ENCODE measurements at places on chromosomes 2 and 18.

GRCh38 chr2:54720563-54720962 is 2.9 kb upstream of the EML6 start:
- no peak for DNase-seq

DNA sequence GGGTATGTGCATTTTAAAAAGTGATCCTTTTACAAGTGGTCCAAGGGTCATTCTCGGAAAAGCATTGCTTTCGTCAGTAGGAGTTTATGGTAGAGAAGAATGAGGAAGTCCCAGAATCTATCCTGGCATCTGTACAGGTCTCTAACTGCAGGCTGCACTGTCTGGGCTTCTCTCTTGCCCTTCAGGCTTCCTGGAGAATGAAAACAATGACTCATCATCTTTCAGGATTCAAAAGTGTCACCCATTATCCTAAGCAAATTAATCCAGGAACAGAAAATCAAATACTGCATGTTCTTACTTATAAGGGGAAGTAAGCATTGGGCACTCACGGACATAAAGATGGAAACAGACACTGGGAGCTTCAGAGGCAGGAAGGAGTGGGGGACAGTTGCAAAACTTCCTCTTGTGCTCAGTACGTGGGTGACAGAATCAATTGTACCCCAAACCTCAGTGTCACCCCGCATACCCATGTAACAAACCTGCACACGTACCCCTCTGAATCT is 60.2 kb upstream of the TXNDC2 start:
- peak; percentile 69 for DNase-seq

GRCh38 chr18:35861367-35862118 is 110.9 kb upstream of the RMP24 start:
- DNase-seq = no peak

GRCh38 chr2:46487667-46488335 is 8.4 kb downstream of the TMEM247 start:
- DNase-seq = no peak

DNA sequence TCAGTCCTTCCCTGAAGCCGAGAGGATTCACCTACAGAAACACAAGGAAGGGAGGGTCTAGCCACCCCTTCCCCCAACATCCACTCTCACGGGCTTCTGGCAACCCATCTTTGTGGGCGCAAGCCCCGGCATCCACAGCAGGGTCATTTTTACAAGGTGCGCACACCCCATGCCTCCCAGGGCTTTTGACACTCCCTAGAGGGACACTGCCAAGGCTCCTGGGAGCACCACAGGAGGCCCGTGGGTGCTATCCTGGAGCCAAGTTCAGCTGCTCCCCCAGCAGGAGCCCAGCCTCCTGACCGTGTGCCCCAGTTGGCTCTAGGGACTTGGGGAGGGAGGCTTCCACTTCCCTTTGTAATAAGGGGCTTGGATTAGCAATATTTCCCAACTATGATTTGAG is 251.6 kb downstream of the TNS1 start:
- DNase-seq = no peak

Measured in SW 1271 (cell line).